WTC11 (cell line): ENCODE measurements at places on chromosomes 16 and 17. TPM values are rescaled to one million over a fixed set of nuclear protein-coding genes. Genes with fewer than 3 reads are reported as not detected.

GRCh38 chr17:11779892-11780291 is 181.6 kb downstream of the DNAH9 start:
- no peak for DNase-seq
- peaks cover 25% of the 10 kb centered on the region for H3K36me3 ChIP-seq
- H3K27ac ChIP-seq, result no peak overlapping the region
- no peaks in the 10 kb centered on the region for H3K4me1 ChIP-seq
- peaks cover 4% of the 10 kb centered on the region for H3K27me3 ChIP-seq

DNA sequence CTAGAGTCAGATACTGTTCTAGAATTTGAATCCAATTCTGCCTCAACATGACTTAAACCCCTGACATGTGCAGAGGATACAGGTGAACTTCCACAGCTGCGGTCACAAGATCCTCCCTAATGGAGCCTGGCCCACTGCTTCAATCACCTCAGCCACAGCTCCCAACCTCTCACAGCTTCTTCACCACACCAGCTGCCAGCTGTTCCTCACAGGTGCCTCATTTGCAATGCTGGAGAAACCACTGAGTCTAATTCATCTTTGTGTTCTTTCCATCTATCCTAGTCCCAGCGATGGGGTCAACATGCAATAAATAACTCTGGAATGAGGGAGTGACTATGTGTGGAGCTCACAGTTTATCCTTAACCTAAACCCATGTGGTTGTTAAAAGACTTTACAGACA is 72.0 kb upstream of the MAF start:
- no peak overlapping the region for H3K4me3 ChIP-seq
- H3K36me3 ChIP-seq, result peaks cover 18% of the 10 kb centered on the region
- no peak for DNase-seq
- no peaks in the 10 kb centered on the region for H3K4me1 ChIP-seq
- H3K27me3 ChIP-seq, result peaks cover 6% of the 10 kb centered on the region; the same call in 1 of the 2 replicates

NPB gene
- 1.9 to 2.1 TPM (median 1.9 TPM) in 3 replicates for total RNA-seq

GRCh38 chr16:57118461-57119084 is 26.2 kb downstream of the CPNE2 start:
- H3K27ac ChIP-seq, result no peak overlapping the region
- H3K4me3 ChIP-seq, result no peak overlapping the region
- H3K36me3 ChIP-seq, result no peaks in the 10 kb centered on the region
- H3K4me1 ChIP-seq, result peaks cover 8% of the 10 kb centered on the region

DNA sequence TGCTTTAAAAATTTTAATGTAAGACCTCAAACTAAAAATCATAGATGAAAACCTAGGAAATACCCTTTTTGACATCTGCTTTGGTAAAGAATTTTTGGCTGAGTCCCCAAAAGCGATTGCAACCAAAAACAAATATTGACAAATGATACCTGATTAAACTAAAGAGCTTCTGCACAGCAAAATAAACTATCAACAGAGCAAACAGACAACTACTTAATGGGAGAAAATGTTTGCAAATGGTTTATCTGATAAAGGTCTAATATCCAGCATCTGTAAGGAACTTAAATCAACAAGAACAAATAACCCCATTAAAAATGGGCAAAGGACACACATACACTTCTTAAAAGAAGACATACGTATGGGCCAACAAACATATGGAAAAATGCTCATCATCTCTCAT is 242.5 kb downstream of the BCAS3 start:
- H3K4me1 ChIP-seq, result no peaks in the 10 kb centered on the region
- peaks cover 10% of the 10 kb centered on the region for H3K36me3 ChIP-seq
- H3K4me3 ChIP-seq, result no peak overlapping the region
- no peak overlapping the region for H3K27ac ChIP-seq
- no peak for DNase-seq
- no peaks in the 10 kb centered on the region for H3K27me3 ChIP-seq

CTF1 gene
- 1.4 to 1.9 TPM (median 1.6 TPM) in 3 replicates for total RNA-seq

DNA sequence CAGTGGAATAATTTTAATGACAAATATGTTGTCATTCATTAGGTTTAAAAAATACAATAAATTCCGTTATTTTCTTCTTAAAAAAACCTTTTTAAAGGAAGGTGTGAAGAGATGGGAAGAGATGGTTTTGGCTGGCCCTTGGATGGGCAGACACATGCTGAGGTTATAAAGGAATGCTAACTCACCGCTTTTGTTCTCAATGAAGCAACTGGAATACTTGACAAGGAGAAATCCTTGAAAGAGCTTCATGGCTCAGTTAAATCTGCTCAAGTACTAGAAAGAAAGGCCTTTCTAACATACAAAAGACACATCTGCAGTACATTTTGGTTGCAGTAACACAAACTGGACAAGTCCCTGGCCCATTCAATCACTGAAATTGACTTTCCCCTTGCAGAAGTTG is 158.3 kb upstream of the KCNJ16 start:
- H3K4me3 ChIP-seq, result no peak overlapping the region
- 0 out of 2 replicates have a peak, but pooled peaks cover 2% of the 10 kb centered on the region for H3K36me3 ChIP-seq
- DNase-seq, result no peak

DNA sequence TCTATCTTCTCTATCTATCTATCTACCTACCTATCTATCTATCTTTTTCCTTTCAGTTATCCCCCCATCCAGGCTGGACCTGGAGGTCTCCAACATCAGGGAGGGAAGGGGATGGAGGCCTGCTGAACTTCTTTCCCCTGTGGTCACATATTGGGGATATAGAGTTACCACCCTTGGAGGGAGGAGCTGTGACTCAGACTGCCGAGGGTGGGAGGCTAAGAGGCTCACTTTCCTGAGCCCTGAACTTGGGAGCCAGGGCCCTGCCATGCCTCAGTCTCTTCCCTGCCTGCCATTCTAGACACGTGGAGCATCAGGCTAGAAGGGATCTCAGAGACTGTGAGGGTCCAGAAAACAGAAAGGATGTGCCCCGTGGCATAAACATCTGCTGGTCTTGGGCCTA is 8.4 kb downstream of the LRRC3C start:
- H3K36me3 ChIP-seq, result no peaks in the 10 kb centered on the region
- H3K27ac ChIP-seq, result no peak overlapping the region
- DNase-seq, result no peak
- H3K27me3 ChIP-seq, result no peaks in the 10 kb centered on the region
- no peak overlapping the region for H3K4me3 ChIP-seq

HERPUD1 gene
- total RNA-seq, result 21.4 to 30.8 TPM (median 21.7 TPM) in 3 replicates

GRCh38 chr17:57511475-57512123 is 233.5 kb downstream of the CCDC182 start:
- peak overlapping the region; percentile 55 for H3K27ac ChIP-seq
- 0 out of 2 replicates have a peak, but pooled peaks cover 3% of the 10 kb centered on the region for H3K36me3 ChIP-seq
- H3K4me1 ChIP-seq, result peaks cover 31% of the 10 kb centered on the region
- no peaks in the 10 kb centered on the region for H3K27me3 ChIP-seq

DNA sequence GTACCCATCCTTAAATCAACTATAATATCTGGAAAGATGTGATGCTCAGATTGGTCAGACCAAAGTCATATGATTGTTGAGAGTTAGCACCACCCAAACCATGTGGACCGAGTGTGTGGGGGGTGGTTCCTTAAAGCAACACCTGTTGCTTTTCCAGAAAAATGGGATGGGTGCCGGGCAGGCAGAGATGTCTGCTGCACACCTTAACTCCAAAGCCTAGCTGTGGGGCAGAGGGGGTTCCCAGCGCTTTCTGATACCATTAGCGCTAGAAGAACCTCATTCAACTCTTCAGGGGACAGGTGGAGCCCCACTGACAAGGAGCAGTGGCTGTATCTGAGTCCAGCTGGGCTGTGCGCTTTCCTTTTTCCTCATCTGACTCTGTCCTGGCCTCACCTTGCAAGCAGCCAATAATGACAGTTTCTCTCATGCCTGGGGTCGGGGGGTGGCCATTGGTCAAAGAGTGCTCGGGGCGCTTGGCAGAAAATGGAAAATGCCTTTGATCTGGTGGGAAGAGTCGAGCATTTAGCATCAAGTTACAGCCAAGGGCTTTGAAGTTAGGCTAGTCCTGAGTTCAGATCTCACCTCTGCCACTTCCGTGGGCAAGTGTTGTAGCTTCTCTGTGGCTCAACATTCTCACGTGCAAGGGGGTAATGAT is 82.6 kb downstream of the IRX3 start:
- no peak overlapping the region for H3K27ac ChIP-seq
- no peaks in the 10 kb centered on the region; the same call in 1 of the 2 replicates for H3K27me3 ChIP-seq
- no peaks in the 10 kb centered on the region for H3K36me3 ChIP-seq
- DNase-seq, result no peak
- no peak overlapping the region for H3K4me3 ChIP-seq

GRCh38 chr17:37694734-37695133 is 50.1 kb downstream of the HNF1B start:
- H3K4me1 ChIP-seq, result peaks cover 4% of the 10 kb centered on the region; the same call in 1 of the 2 replicates
- peaks cover 3% of the 10 kb centered on the region for H3K27me3 ChIP-seq
- no peak overlapping the region for H3K4me3 ChIP-seq
- H3K27ac ChIP-seq, result no peak overlapping the region

- peaks cover 8% of the 10 kb centered on the region; the same call in 1 of the 2 replicates for H3K4me1 ChIP-seq
- DNase-seq, result no peak
- no peaks in the 10 kb centered on the region for H3K36me3 ChIP-seq
- no peaks in the 10 kb centered on the region for H3K27me3 ChIP-seq
- no peak overlapping the region for H3K27ac ChIP-seq
Measured at GRCh38 chr17:79417476-79417988, 193.3 kb downstream of the RBFOX3 start.

ANKRD13B gene
- total RNA-seq, result 29.8 to 45.5 TPM (median 32.2 TPM) in 3 replicates

SMIM36 gene
- total RNA-seq, result not detected in 3 replicates

DNA sequence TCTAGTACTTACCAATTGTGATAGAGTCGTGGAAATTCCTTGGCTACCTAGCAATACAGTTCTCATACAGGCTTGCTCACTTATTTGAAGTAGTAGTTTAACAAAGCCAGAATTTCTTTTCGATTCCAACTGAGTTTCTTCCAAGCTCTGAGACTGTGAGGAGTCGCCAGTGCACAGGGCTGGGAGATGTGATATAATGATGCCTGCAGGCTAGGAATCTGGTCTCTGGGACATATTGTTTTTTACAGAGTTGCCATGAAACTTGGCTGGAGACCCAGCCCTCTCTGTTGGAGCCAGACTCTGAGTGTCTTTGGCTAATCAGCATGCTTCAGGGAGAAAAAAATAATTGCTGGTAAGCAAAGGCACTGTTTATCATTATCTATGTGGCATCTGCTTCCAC is 698.8 kb upstream of the GOT2 start:
- H3K27me3 ChIP-seq, result no peaks in the 10 kb centered on the region
- H3K27ac ChIP-seq, result no peak overlapping the region
- no peak for DNase-seq
- no peak overlapping the region for H3K4me3 ChIP-seq
- H3K4me1 ChIP-seq, result no peaks in the 10 kb centered on the region
- H3K36me3 ChIP-seq, result no peaks in the 10 kb centered on the region

DNA sequence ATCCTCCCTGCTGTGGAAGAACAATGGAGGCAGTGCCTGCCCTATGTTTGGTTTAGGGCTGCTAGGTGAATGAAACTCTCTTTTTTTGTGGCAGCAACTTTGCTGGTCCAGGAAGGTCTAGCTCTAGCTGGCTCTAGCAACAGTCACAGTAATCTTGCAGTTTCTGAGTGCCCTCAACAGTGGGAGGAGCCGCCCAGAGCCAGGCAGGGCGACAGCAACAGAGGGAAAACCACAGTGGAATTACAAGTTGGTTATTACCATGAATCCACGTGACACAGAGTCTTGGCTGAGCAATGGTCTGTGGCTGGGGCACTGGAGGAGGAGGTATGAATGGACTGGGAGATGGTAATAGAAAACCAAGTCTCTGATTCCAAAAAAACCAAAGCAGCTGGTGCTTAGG is 10.3 kb downstream of the HSPB9 start:
- peaks cover 39% of the 10 kb centered on the region for H3K4me1 ChIP-seq
- no peak overlapping the region for H3K4me3 ChIP-seq
- H3K36me3 ChIP-seq, result peaks cover 17% of the 10 kb centered on the region
- no peak for DNase-seq
- peak overlapping the region; percentile 62 for H3K27ac ChIP-seq

DNA sequence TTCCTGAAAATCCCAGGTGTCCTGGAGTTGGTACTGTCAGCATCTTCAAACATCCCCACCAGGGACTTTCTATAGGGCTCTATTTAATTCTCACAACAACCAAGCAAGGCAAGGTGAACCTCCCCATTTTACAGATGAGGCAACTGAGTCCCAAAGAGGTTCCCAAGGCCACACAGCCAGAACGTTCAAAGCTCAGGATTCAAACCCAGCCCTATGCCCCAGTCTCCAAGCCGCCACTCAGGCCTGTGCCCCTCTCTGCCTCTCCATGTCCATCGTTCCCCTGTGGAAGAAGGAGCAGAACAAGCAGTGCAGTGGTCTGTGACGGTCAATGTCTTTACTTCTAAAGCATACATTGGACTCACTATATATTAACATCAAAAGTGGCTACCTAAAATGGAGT is 6.1 kb downstream of the ZNF319 start:
- peaks cover 24% of the 10 kb centered on the region for H3K4me1 ChIP-seq
- no peaks in the 10 kb centered on the region for H3K27me3 ChIP-seq
- DNase-seq, result no peak
- H3K4me3 ChIP-seq, result no peak overlapping the region
- peaks cover 4% of the 10 kb centered on the region; the same call in 1 of the 2 replicates for H3K36me3 ChIP-seq

- peaks cover 44% of the 10 kb centered on the region for H3K27me3 ChIP-seq
- H3K27ac ChIP-seq, result no peak overlapping the region
- no peaks in the 10 kb centered on the region for H3K36me3 ChIP-seq
- peak; percentile 82 for DNase-seq
- H3K4me1 ChIP-seq, result peaks cover 10% of the 10 kb centered on the region
Measured at GRCh38 chr16:68445458-68445857, 2.9 kb downstream of the SMPD3 start.

DNA sequence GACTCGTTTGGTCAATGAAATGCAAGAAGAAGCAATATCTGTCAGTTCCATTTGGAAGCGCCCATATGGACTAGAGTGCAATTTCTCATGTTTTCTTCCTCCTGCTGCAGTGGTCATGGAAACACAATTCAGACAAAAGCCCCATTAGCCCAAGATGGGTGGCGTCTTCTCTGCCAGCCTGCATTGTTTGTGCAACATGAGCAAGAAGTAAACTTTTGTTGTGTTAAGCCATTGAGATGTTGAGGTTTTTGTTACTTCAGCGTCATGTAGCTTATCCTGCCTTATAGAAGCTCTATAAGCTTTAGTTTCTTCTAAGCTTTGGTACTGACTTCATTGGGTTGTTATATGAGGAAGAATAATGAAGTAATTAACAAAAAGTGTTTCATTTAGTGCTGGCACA is 137.4 kb downstream of the NPIPB5 start:
- H3K36me3 ChIP-seq, result no peaks in the 10 kb centered on the region
- no peaks in the 10 kb centered on the region for H3K4me1 ChIP-seq
- no peak overlapping the region for H3K27ac ChIP-seq
- no peak overlapping the region for H3K4me3 ChIP-seq
- DNase-seq, result no peak
